GM23248 (cell line): ENCODE measurements at places on chromosomes 4 and X. TPM values are rescaled to one million over a fixed set of nuclear protein-coding genes. Genes with fewer than 3 reads are reported as not detected.

The SPANXA1 gene
- polyA plus RNA-seq: not detected in 2 replicates

The LIMCH1 gene
- polyA plus RNA-seq: 22.2 and 25.8 TPM in 2 replicates

The NSD2 gene
- polyA plus RNA-seq: 19.1 and 20.1 TPM in 2 replicates

The SH3RF1 gene
- polyA plus RNA-seq: 53.8 and 55.5 TPM in 2 replicates

The CENPVL1 gene
- not detected in 2 replicates for polyA plus RNA-seq

The GPR119 gene
- polyA plus RNA-seq: not detected in 2 replicates

The DCHS2 gene
- polyA plus RNA-seq: not detected in 2 replicates

The REPS2 gene
- polyA plus RNA-seq: 0.03 TPM in 2 replicates

The ADH6 gene
- polyA plus RNA-seq: not detected in 2 replicates

The CHST7 gene
- polyA plus RNA-seq: 9.3 and 9.8 TPM in 2 replicates

The MAGEB18 gene
- polyA plus RNA-seq: not detected in 2 replicates

The DOK7 gene
- 0.24 TPM in 1 of 2 replicates, not detected in the other for polyA plus RNA-seq

The GAR1 gene
- 42.3 and 42.7 TPM in 2 replicates for polyA plus RNA-seq

GRCh38 chr4:52143815-52144214, 92.7 kb downstream of the SPATA18 start:
- no peaks in the 10 kb centered on the region for H3K4me1 ChIP-seq
- H3K27me3 ChIP-seq: no peaks in the 10 kb centered on the region
- H3K4me3 ChIP-seq: no peak overlapping the region

- no peak overlapping the region for H3K27ac ChIP-seq
- no peak overlapping the region for H3K4me3 ChIP-seq
- H3K27me3 ChIP-seq: no peaks in the 10 kb centered on the region
- H3K36me3 ChIP-seq: no peaks in the 10 kb centered on the region
Observed at GRCh38 chr4:101973361-101973760, 182.8 kb downstream of the BANK1 start.

DNA sequence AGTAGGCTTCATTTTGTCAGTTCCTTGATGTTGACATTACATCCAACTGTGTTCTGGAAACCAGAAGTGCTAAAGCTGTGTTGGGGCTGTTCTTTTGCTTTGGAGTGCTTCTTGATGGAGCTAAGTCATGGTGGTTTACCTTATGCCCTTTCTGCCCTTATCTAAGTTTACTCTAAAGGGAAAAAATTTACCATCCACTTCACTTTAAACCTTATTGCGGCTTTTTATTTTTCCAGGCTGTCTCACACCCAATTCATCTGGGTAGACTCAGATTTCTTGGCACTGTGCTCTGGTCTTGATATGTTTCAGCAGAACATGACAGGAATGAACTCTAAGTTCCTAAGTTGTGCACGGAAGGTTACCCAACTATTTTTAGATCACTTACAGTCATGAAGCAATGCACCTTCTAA, 104.7 kb upstream of the TTC29 start:
- 0 out of 2 replicates have a peak, but pooled peaks cover 7% of the 10 kb centered on the region for H3K4me1 ChIP-seq
- peak; percentile 47 for DNase-seq

- no peak for DNase-seq
- no peaks in the 10 kb centered on the region for H3K4me1 ChIP-seq
- H3K27ac ChIP-seq: no peak overlapping the region
- H3K36me3 ChIP-seq: no peaks in the 10 kb centered on the region
- H3K27me3 ChIP-seq: no peaks in the 10 kb centered on the region
- no peak overlapping the region for H3K4me3 ChIP-seq
Observed at GRCh38 chr4:8287343-8288280, 18.1 kb downstream of the HTRA3 start.

DNA sequence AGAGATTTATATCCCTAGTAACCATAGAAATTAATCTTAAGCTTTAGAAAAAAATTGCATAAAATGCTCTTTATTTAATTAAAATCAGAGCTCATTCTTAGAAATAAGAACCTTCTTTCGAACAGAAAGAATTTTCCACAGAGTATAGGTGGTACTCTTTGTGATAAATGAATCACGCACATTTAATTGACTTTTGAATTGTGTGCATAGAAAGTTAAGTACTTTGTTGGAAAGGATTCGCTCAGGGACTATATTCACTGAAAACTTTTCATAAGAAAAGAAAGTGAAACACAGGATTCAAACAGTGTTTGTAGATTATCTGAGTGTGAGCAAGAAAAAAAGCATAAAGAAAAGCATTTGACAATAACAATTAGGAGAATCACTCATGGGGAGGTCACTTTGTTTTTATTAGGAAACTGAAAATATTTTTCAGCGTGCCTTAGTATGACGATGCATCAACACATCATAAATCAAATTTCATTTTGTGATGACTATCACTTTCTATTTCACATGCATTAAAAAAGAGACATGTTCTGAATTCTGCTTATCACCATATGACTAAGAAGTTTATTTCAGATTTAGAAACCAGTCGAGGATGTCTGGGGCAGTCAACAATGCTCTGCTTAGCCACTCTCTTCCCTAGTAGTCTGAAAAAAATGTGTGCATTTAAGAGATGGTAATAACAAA, 49.5 kb downstream of the STX18 start:
- DNase-seq: peak; percentile 79
- peak overlapping the region; percentile 73 for H3K4me3 ChIP-seq
- peak overlapping the region; percentile 79 for H3K27ac ChIP-seq
- H3K36me3 ChIP-seq: no peaks in the 10 kb centered on the region

DNA sequence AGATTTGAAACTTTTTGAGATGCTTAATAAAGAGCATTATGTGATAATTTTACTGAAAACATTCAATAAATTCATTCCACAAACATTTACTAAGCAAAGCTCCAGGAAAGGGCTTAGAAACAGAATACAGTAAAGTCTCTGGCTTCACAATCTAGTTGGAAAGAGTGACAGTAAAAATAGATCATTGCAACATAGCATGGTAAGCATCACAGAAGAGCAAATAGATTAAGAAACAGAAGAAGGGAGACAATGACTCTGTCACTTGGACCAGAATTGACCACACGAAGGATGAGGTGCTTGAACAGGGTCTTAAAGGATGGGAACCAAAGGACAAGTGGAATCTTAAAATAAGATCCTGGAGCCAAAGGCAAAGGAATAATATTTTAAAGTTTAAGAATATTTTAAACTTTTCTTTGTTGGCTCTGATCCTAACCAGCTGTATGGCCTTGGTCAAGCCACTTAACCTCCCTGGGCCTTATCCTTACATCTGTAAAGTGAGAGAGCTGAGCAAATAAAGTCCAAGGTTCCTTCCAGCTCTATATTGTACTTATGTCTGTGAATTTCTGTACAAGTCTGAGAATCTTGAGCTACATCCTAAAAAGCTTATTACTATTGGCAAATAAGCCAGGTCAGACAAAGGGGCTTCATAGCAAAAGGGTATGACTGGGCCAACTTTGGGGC, 33.9 kb downstream of the SEC24D start:
- DNase-seq: peak; percentile 33
- no peaks in the 10 kb centered on the region for H3K27me3 ChIP-seq
- peaks cover 94% of the 10 kb centered on the region for H3K36me3 ChIP-seq
- peak overlapping the region; percentile 21 for H3K27ac ChIP-seq
- H3K4me3 ChIP-seq: no peak overlapping the region

- H3K36me3 ChIP-seq: no peaks in the 10 kb centered on the region
- no peak overlapping the region for H3K4me3 ChIP-seq
- no peaks in the 10 kb centered on the region for H3K27me3 ChIP-seq
- H3K27ac ChIP-seq: no peak overlapping the region
- DNase-seq: no peak
Observed at GRCh38 chr4:105613306-105613705, 60.9 kb downstream of the ARHGEF38 start.

- H3K27ac ChIP-seq: no peak overlapping the region
- peak; percentile 34 for DNase-seq
- no peaks in the 10 kb centered on the region for H3K4me1 ChIP-seq
- no peaks in the 10 kb centered on the region for H3K27me3 ChIP-seq
Observed at GRCh38 chrX:15973299-15973698, 118.7 kb upstream of the AP1S2 start.

- H3K4me3 ChIP-seq: no peak overlapping the region
- DNase-seq: no peak
- no peaks in the 10 kb centered on the region for H3K4me1 ChIP-seq
- H3K27me3 ChIP-seq: no peaks in the 10 kb centered on the region
- no peaks in the 10 kb centered on the region for H3K36me3 ChIP-seq
- no peak overlapping the region for H3K27ac ChIP-seq
Observed at GRCh38 chrX:117996408-117996807, 120.2 kb downstream of the KLHL13 start.

DNA sequence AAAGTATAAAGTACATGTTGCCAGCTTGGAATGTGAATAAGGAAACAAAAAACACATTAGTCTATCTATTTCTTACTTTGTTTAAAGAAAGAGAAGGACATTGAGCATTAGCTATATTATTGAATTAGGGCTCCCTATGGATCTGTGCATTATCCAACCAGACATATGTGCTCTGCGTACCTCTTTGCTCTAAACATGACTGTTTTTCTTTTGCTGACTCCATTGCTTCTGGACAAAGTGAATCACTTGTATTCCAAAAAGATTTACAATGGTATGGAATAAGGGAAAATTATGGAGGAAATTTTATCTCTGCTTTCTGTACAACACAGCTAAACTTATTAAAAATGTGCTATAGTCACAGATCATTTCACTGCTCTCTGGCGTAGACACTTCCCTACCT, 727.8 kb upstream of the LCORL start:
- H3K27ac ChIP-seq: no peak overlapping the region
- no peak overlapping the region for H3K4me3 ChIP-seq
- no peaks in the 10 kb centered on the region for H3K27me3 ChIP-seq
- no peak for DNase-seq
- H3K36me3 ChIP-seq: no peaks in the 10 kb centered on the region
- no peaks in the 10 kb centered on the region for H3K4me1 ChIP-seq

DNA sequence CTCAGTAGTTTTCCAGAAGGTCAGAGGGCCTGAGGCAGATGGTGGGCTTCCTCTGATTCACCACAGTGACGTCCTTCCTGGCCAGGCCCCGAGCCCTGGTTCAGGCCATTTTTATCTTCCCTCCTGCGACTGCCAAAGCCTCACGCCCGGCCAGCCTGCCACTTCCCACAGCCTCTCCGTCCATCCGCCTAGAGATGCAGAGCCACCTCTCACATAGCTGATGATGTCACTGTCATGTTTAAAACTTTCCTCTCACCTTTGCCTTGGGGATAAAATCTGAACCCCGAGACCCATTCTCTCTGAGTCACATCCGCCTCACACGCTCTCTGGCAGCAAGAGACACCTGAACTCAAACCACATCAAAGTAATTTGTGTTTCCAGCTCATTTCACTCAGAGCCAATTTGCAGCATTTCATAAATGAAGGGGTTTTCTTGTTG, 175.3 kb downstream of the QDPR start:
- no peak for DNase-seq
- no peaks in the 10 kb centered on the region for H3K27me3 ChIP-seq
- H3K27ac ChIP-seq: no peak overlapping the region
- H3K4me1 ChIP-seq: no peaks in the 10 kb centered on the region
- H3K36me3 ChIP-seq: no peaks in the 10 kb centered on the region

DNA sequence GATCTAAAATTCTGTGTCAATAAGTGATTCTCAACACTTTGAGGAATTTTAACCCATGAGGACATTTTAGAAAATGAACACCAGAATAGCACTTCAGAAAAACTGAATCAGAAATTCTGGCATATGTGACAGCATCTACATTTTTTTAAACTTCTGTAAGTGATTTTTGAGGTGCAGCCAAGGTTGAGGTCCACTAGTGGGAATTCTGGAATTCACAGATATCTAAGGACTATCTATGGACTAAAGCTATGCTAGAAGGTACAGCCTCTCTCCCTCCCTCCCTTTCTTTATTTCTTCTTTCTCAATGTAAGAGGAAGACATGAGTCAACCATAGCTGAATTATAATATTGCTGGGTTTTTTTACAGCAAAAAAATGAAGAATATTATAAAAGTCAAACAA, 508.2 kb upstream of the ATOH1 start:
- no peak for DNase-seq
- no peaks in the 10 kb centered on the region for H3K4me1 ChIP-seq
- H3K36me3 ChIP-seq: no peaks in the 10 kb centered on the region
- H3K4me3 ChIP-seq: no peak overlapping the region
- no peaks in the 10 kb centered on the region for H3K27me3 ChIP-seq

DNA sequence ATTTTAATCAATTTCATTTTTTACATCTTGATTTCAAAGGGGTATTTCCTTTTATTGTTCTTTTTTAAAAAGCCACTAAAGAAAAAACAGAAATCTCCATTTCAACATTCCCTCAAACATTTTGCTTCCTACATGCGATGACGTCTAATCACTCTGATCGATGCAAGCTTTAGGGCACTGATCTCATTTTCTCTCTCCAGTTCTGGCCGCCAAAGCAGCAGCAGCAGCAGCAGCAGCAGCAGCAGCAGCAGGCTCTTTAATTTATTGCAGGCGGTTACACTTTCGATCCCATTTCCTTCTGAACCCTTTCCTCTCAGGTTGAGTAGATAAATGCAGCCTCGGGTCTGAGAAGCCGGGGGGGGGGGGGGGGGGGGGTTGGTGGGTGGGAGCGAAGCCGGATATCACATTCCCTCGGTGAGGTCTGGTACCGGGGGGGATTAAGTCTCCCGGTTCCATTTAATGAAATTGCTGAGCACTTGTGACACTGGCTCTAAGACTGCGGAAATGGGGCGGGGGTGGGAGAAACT, 3.4 kb upstream of the PCDH7 start:
- no peak overlapping the region for H3K27ac ChIP-seq
- peak overlapping the region; percentile 72 for H3K4me3 ChIP-seq
- H3K4me1 ChIP-seq: peaks cover 3% of the 10 kb centered on the region; the same call in 1 of the 2 replicates
- H3K36me3 ChIP-seq: no peaks in the 10 kb centered on the region

- H3K27ac ChIP-seq: no peak overlapping the region
- H3K4me1 ChIP-seq: no peaks in the 10 kb centered on the region
- no peak for DNase-seq
- H3K4me3 ChIP-seq: no peak overlapping the region
- H3K27me3 ChIP-seq: no peaks in the 10 kb centered on the region
Observed at GRCh38 chr4:103429283-103429682, 231.1 kb upstream of the CENPE start.

GRCh38 chrX:150197388-150197787, 165.7 kb upstream of the MAMLD1 start:
- no peaks in the 10 kb centered on the region for H3K27me3 ChIP-seq
- DNase-seq: no peak
- H3K4me3 ChIP-seq: no peak overlapping the region
- H3K4me1 ChIP-seq: peaks cover 26% of the 10 kb centered on the region

- no peak overlapping the region for H3K4me3 ChIP-seq
- H3K4me1 ChIP-seq: peaks cover 9% of the 10 kb centered on the region; the same call in 1 of the 2 replicates
- no peaks in the 10 kb centered on the region for H3K36me3 ChIP-seq
- H3K27ac ChIP-seq: no peak overlapping the region
- no peak for DNase-seq
Observed at GRCh38 chr4:120699354-120699753, 223.2 kb downstream of the PRDM5 start.

- H3K36me3 ChIP-seq: no peaks in the 10 kb centered on the region
- H3K27ac ChIP-seq: no peak overlapping the region
- no peak for DNase-seq
- no peak overlapping the region for H3K4me3 ChIP-seq
- H3K4me1 ChIP-seq: no peaks in the 10 kb centered on the region
- H3K27me3 ChIP-seq: no peaks in the 10 kb centered on the region
Observed at GRCh38 chr4:34850968-34851367, 1393.3 kb downstream of the ARAP2 start.

GRCh38 chr4:103400405-103400804, 202.3 kb upstream of the CENPE start:
- H3K4me1 ChIP-seq: no peaks in the 10 kb centered on the region
- no peaks in the 10 kb centered on the region for H3K27me3 ChIP-seq
- DNase-seq: peak; percentile 3
- H3K36me3 ChIP-seq: no peaks in the 10 kb centered on the region
- no peak overlapping the region for H3K27ac ChIP-seq
- H3K4me3 ChIP-seq: no peak overlapping the region
